ENCODE measurements at places on chromosomes 5 and 9.

DNA sequence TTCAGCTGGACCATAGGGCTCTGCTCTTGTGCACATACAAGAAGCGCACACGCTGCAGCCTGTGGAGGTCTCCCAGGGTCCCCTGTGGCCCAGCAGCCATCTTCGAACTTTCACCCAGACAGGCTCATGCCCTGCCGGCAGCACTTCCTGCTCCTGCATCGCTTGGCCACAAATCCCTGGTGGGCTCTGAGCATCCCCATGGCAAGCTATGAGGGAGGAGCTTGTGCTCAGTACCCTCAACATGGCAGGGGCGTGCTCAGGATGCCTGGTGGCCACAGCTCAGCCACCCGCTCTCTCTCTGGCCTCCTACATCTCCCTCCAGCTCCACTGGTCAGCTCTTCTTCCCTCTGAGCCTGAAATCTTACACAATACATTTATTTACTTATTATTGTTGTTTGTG is 63.7 kb downstream of the IRX2 start:
- DNase-seq = no peak

GRCh38 chr9:80954521-80954920 is 734.8 kb downstream of the TLE1 start:
- no peak for DNase-seq

- DNase-seq = no peak
These were observed 528.8 kb upstream of the GRAMD2B start for GRCh38 chr5:125894383-125894782.

- no peak for DNase-seq
These were observed 1037.0 kb downstream of the NR2F1-AS1 start for GRCh38 chr5:92544036-92544435.

- no peak for DNase-seq
These were observed 103.9 kb downstream of the ST8SIA4 start for GRCh38 chr5:100799166-100799565.

GRCh38 chr5:148751025-148751424 is 75.4 kb upstream of the ADRB2 start:
- no peak for DNase-seq

DNA sequence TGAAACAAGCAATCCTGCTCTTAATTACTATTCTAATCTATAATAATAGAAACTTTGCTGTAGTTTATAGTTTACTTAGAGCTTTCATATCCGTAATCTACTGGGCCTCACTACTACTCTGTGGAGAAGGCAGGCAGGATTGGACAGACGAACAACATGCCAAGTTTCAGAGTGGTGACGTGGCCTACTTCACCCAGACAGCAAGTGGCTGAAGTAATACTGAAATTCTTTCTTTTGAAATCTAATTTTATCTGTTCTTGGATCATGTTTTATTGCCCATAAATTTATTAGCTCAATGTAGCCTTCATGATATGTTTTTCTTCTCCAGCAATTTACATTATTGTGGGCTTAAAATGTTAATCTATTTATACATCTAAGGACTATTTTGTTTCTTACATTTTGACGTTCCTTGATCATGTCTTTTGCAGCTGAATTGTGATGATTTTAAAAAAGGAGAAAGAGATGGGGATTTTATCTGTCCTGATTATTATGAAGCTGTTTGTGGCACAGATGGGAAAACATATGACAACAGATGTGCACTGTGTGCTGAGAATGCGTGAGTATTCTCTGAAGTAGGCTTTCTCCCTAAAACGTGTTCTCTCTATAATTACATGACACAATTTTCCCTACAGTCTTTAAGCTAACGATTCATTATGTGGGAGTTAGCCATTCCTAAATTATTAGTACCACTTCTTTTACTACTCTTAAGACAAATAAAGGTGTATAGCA is 22.4 kb downstream of the SPINK5 start:
- no peak for DNase-seq

Measured in activated CD4-positive, alpha-beta T cell treated with anti-CD3 and anti-CD28 coated beads for 24 hours (primary cell).